ENCODE measurements at places on chromosomes 2 and 18.

DNA sequence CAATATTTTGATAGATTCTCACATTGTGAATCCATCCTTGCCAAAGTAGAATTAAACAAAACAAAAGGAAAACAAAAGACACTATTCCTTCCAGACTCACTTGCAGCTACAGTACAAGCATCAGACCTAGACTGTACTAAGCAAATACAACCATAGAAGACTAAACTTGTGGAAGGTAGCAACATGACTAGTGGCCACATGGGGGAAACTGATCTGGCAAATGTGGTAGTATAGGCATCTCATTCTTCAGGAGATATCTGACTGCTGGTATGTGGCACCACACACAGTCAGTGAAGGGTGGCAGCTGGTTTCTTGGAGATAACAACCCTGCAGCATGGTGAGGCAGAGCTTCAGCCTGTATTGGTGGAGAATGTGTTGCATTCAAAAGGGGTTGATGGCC, 81.0 kb upstream of the ACVR2A start:
- no peak for DNase-seq

DNA sequence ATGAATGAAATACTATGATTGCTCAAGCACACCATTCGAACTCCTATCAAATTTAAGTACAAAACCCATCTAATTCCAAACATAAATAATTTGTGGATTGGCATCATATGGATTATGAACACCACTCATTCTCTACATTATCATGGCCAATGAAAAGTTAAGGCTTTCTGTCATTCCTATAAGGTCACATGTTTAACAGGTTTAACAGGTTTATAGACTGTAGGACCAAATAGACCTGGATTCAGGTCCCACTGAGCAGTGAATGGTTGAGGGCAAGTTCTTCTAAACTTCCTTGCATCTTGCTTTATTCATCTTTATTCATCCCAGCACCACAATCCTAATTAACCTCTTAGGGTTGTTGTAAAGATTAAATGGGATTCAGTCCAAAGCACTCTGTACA, 33.4 kb downstream of the FBXO36 start:
- DNase-seq, result no peak

DNA sequence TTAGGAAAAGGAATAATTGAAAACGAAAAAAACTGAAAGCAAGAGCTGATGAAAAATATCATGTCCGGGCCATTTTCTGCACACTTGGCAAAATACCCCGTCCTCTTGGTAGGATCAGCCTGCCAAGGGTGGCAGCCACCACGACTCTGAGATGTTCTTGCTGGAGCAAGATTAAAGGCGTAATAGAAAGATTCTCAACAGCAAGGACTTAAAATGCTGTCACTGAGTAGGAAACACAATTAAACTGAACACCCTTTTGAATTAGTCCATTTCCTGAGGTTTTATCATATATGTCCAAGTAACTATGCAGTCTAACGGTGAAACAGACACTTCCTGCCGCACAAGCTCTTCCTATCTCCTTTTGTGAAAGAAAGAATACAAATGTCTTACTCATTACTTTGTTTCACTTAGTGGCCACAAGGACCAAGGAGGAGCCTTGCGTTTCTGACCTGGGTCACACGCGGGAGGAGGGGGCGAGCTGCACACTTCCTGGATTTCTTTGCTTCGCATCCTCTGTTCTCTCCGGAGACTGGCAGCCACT, 222.7 kb downstream of the PIEZO2 start:
- DNase-seq, result no peak

- DNase-seq, result no peak
Measured at GRCh38 chr2:149613704-149614103, 26.1 kb upstream of the MMADHC start.

DNA sequence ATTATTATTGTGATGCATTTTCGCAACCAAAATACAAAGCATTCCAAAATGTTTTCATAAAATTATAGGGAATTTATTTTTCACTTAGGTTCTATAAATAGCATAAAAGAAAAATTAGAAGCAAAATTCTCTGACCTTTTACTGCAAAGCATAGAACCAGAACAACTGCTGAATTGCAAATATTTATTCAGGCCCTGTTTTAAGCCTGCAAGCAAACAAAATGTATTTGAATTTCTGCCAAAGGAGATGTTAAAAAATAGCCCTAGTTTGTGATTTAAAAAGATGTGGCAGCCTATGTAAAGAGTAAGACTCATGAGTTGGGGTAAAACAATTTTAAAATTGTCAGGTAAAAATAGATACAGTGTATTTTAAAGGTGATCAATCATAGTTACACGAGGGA, 138.1 kb downstream of the KCNJ3 start:
- DNase-seq, result no peak

DNA sequence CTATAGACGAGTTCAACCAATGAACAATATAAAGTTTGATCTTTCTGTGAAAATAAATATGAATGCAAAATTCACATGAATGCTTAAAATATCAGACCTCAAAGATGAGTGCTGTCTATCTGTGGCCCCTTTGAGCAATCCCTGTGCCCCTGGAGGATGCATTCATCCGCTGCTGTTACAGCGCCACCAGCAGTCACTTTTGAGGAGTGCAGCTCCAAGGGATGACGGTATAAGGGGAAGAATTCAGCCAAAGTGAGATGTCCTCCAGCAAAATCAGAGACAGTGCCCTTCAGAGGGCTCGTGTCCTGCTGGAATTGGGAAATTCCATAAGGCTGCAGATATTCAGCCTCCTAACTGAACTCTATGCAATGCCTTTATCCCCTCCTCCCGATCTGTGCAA, 12.0 kb upstream of the CHRNA1 start:
- DNase-seq, result no peak

DNA sequence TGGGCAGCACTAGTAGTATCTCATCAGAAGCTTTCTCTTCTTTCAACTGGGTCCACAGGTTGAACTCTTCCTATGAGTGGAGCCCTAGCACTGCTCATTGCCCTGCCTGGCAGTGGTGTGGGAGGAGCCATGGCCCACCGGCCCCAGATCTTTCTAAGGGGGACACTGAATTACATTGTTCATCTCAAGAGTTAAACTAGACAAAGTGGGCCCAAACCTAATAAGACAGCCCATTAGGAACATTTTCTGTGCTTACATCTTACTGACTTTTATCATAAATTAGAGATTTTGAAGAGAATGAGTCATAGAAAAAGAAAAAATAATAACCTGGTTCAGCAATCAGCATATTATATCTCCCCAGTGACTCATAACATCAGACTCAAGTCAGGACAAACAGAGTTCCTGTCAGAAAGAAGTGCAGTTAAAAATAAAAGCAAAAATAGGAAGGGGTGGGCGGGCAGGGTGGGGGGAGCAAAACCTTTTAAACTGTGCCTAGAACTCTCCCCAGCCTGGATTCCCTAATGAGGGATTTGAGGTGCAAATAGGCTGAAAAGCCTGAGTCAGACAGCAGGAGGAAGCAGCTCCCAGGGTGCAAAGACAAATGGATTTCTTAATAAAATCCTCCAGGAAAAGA, 161.6 kb upstream of the TRIB2 start:
- no peak for DNase-seq

DNA sequence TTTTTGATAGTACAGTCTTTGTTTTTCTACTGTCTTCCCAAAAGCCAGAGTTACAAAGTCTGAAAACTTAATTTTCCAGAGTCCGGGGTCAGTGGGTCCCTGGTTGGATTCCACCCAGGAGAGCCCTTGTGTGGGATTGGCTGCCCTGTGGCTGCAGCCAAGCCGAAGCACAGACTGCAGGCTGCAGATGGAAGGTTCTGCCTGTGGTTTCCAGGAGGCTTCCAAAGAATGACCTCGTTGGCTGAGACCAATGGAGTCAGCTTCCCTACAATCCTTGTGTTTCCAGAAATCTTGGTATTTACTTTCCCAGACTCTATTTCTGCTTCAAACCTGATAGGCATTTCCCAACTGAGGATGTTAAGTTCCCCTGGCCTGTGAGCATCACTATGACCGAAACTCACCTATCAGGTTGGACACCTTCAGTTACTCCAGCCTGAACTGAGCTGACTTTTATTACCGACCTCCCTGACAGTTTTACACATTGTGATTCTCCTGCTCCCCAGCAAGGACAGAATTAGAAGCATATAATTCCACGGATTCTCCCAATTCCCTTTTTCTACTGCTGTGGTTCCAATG, 117.5 kb upstream of the CCDC68 start:
- DNase-seq, result no peak

- no peak for DNase-seq
Measured at GRCh38 chr2:5164776-5165525, 527.2 kb upstream of the SOX11 start.

DNA sequence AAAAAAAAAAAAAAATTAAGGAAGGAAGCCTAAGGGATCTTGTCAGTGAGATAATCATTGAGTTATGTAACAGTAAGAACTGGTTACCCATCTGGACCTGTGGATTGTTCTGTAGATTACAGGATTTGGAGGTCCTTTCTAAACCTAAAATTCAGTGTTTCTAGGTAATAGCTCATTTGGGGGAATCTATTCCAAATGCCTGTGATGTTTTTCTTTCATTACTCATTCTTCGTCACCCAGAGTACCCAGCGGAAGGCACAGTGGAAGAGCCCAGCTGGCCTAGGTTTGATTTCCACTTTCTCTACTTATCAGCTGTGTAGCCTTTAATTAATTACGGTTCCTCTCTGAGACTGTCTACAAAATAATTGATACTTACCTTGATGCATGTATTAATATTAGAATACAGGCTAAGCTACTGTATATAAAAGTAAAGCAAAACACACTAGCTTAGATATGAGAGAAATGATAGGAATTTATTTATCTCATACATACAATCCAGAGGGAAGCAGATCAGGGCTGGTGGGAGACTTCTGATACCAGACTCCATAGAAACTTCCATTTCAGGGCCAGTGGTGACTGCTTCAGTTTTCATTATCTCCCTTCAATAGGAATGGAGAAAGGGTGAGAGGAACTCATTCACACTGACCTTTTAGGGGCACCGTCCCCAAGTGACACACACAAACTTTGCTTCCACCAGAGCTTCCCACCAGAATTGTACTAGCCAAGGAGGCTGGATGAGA, 115.8 kb upstream of the NOSTRIN start:
- DNase-seq, result no peak

- DNase-seq, result no peak
Measured at GRCh38 chr2:231297108-231297908, 98.2 kb upstream of the B3GNT7 start.

DNA sequence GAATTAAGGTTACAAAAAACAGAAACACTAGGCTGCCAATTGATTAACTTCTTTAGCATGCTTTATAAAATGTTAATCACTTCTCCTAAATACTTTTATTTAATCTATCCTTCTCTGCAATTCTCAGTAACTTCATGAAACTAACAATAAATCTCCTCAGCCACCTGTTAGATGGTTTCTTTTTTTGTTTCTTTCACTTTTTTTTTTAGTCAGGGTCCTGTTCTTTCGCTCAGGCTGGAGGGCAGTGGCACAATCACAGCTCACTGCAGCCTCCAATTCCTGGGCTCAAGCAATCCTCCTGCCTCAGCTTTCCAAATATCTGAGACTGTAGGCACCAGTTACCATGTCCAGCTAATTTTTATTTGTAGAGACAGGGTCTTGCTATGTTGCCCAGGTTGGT, 213.4 kb upstream of the STK17B start:
- DNase-seq, result no peak

DNA sequence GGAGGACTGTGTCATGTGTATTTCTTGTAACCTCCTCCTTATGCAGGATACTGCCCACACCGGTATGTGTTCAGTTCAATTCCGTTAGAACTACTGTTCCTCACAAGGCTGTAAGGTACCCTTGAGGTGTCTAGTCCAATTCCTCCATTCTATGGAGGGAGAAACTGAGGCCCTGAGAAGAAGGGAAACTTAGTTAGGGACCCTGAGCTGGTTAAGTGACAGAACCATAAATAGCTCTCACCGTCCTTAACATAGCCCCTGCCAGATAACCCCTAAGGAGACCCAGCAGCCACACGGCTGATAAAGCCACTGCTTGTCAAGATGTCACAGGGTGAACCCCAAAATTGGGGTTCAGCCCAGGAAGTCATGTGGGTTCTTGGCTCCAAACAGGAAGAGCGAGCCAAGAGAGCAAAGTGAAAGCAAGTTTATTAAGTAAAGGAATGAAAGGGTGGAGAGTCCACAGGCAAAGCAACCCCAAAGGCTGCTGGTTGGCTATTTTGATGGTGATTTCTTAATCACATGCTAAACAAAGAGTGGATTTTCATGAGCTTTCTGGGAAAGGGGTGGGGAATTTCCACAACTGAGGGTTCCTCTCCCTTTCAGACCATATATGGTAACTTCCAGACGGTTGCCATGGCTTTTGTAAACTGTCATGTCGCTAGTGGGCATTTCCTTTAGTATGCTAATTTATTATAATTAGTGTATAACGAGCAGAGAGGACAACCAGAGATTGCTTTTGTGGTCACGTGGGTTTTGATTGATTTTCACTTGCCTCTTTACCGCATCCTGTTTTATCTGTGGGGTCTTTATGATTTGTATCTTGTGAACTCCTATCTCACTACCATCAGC, 83.4 kb upstream of the RTN4 start:
- peak; percentile 69 for DNase-seq

DNA sequence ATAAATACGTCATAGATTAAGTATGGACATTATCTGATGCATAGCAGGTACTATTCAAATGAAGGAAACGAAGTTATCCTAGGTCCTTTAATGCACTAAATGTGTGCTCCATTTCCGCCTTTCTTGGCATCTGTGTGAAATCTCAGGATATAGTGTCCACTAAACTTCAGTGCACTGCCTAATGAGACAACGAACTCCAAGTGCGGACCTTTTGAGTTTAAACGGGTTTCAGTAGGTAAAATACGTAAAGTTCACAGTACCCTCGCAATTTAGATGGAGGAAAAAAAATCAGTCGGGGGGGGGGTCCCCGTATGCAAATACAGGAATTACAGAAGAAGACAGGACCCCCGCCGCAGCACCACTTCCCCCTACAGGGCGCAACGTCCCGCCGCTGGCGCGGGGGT, 729 bp upstream of the REL start:
- no peak for DNase-seq

- no peak for DNase-seq
Measured at GRCh38 chr18:39620551-39621168, 2055.1 kb upstream of the CELF4 start.

DNA sequence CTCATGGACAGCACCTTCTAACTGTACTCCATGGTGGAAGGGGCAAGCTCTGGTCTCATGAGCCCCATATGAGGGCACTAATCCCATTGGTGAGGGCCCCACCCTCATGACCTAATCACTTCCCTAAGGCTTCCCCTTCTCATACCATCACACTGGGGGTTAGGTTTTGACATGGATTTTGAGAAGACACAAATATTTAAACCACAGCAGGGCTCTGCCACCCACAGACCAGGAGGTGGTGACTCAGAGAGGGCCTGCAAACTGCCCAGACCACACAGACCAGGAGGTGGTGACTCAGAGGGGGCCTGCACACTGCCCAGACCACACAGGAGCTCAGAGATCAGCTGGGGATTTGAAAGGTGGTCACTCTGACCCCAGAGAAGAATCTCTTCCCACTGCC, 222.0 kb downstream of the KLHL29 start:
- no peak for DNase-seq

- no peak for DNase-seq
Measured at GRCh38 chr2:238922435-238922834, 74.5 kb downstream of the TWIST2 start.

Data from effector memory CD4-positive, alpha-beta T cell (primary cell).